Stimulated activated CD4-positive, alpha-beta T cell treated with anti-CD3 and anti-CD28 coated beads, Interleukin-12 subunit alpha, Interleukin-12 subunit beta, amount 100 ng/mL, for 24 hours (primary cell): ENCODE measurements at places on chromosomes 4 and X.

DNA sequence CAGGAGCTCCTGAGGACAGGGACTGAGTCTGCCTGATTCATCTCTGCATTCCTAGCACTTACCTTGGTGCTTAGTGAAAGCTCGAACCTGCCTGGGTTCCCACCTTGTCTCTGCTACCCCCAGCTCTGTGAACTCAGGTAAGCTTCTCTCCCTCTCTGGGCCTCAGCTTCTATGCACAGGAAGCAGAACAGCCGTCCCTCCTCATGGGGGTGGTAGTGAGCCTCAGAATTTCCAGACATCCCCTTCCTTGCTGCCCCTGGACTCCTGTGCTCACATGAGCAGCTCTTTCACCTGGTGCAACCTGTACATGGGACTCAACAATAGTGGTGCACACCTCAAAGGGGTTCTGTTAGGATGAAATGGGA lies 50.8 kb downstream of the HTRA3 start:
- DNase-seq, result no peak

GRCh38 chr4:120225527-120225926 lies 158.9 kb upstream of the MAD2L1 start:
- DNase-seq, result no peak

DNA sequence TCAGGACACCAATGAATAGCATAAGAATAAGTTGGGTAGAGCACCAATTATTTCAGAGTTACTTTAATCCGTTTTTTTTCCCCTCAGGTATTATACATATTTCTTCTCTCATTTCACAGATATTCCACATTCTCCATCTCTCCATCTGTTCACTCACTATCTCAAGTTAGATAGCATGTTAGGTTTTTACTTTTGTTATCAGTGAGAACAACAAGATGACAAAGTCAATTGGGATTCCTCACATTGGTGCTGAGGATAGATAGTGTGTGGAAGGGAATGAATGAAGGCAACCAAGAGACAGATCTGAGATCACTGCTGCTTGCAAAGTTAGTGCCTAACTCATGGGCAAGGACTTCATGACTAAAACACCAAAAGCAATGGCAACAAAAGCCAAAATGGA lies 112.0 kb upstream of the ETNPPL start:
- no peak for DNase-seq

GRCh38 chr4:22192084-22192511 lies 243.5 kb upstream of the KCNIP4 start:
- no peak for DNase-seq

GRCh38 chr4:157165935-157166610 lies 54.5 kb upstream of the GRIA2 start:
- DNase-seq, result no peak

- no peak for DNase-seq
These were observed 297.0 kb upstream of the KLF3 start for GRCh38 chr4:38366997-38367396.

- no peak for DNase-seq
These were observed 60.6 kb downstream of the NOCT start for GRCh38 chr4:139076016-139076744.

DNA sequence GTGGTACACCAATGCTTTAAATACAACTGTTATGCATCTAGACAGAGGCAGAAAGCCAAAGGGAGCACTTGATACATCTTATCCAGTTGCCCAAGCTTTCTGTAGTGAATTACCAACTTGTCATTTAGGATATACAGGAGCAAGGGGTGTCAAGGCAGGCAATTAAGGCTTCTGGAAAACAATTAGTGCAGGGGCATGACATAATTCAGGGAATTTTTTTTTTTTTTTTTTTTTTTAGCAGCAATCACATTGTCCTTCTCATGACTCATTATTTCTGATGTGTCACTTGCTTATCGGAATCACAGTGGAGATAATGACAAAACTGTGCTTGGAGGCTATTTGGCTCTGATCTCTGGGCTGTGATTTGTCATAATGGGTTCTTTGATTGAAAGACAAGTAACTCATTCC lies 259.5 kb downstream of the ARHGAP24 start:
- DNase-seq, result no peak

GRCh38 chr4:173417833-173418232 lies 18.9 kb upstream of the SCRG1 start:
- DNase-seq, result no peak

DNA sequence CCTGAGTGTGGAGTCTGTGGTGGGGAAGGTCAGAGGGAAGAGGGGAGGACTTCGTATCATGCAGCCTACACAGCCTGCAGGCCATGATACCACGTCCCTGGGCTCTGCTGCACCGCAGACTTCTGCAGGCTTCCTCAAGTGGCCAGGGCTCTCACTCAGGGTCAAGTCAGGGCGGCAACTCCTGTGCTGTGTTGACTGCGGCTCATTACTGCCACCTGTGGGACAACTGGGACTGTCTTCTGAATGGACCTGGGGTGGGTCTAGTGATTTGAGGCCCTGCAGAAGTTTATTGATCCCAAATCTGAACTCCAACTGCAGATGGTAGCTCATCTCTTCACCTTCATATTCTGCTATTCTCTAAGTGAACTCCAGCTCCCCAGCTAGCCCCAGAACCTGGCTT lies 167.1 kb downstream of the NSUN7 start:
- peak; percentile 51 for DNase-seq

DNA sequence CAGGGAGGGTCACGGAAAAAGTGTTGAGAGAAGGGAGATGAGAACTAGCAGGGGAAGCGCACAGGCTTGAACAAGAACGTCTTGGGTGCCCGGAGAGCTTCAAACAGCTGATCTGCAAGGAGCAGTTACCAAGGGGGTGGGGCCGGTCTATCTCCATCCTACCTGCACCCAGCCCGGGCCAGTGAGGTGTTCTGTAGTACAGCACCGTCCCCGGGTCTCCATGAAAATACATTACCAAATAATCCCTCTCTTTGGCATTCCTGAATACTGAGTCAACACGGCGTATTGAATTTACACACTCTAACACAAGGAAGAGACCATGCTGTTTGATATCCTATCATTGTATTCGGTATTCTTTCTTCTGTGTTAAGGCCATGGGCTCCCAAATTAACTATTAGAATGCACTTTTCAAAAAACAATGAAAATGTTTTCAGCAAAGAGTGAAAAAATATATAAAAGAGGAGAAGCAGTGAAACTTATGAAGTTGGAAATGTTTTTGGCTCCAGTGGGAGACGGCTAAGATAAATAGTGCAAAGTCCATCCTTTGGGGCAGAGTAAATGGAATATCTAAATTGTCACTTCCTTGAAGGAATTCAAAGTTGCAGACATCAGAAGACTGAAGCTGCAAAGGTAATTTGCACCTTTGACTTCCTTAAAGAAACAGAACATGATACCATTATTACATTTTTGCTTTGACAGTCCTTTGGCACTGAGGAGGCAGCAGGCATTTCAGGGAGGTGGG lies 90.3 kb downstream of the DHRSX start:
- no peak for DNase-seq

- no peak for DNase-seq
These were observed 12.8 kb upstream of the SCARB2 start for GRCh38 chr4:76226418-76226817.

GRCh38 chr4:77859256-77859655 lies 3.4 kb upstream of the MRPL1 start:
- DNase-seq, result no peak

- DNase-seq, result no peak
These were observed 451.3 kb downstream of the NAF1 start for GRCh38 chr4:162715401-162715800.

DNA sequence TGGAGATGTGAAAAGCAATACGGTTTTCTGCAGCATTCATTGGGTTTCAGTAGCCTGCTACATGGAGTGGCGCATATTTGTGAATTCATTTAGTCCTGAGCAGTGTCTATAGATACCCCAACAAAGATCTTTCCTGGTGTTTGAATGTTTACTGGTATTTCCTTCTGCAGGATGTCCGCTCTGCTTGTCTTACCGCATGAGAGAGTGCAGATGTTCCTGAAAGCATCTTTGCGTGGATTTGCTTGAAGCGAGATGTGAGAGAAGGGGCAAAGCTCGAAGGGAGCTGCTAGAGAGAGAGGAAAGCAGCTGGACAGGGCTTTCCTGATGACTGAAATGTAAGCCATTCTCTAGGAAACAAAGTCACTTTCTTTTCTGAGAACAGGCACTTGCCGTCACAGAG lies 40.9 kb upstream of the GYPA start:
- DNase-seq, result no peak

DNA sequence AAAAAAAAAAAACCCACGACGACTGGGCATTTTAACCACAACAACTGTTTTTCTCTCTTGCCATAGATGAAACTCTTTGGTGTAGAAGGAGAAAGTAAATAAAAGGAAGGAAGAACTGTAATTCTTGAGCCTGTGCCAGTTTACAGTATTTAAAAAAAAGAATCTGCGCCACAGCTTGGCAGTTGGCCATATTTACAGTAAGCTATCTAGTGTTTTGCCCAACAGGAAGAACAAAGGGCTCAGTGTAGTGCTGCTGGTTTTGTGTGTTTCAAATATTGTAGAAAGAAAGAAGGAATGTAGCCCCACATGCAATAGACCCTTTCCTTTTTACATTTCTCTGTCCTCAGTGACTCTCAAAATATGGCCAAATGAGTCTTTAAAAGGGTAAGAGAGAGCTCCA lies 66.1 kb downstream of the NR3C2 start:
- DNase-seq, result no peak

- peak; percentile 15 for DNase-seq
These were observed 14.7 kb upstream of the CT55 start for GRCh38 chrX:135185795-135186443.

DNA sequence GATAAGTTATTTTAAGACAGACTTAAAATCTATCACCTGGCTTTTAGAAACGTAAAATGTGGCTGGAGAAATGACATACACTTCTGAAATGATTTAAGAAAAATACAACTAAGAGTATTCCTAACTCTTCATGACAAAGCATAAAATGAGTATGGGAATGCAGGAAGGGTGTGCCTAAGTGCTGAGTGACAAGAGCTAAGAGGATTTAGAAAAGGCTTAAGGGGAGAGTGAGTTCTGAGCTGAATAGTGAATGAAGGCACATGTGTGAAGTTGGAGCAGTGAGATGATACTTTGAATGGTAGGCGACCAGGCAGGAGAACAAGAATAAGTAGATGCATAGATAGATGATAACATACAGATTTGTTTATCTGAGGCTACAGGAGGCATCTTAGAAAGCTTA lies 458.3 kb upstream of the TENM3 start:
- DNase-seq, result no peak

- DNase-seq, result no peak
These were observed 77.1 kb upstream of the UCP1 start for GRCh38 chr4:140645614-140646412.

DNA sequence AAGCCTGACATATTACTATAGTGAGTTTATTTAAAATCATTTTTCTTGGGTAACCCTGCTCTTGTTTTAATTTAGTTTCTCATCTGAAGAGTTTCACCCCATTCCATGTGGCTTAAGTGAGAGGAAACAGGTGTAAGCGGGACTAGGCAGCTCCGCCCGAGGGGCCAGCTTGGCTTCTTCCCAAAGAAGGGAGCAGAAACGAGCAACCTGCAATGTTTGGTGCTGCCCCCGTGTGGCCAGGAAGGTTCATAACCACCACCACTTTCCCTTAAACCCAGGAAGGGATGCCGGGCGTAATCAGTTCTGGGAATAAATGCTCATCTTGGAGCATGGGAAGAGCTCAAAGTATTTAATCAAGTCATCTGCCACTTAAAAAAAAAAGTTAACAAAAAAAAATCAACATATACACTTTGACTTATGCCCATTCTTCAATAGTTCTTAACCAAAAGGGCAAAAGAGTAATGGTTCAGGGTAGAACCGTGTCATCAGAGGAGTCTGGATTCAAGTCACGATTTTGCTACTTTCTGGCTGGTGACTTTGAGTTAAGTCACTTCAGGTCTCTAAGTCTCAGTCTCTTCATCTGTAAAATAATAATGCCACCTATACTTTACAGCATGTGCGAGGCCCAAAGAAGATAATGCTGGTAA lies 147.9 kb downstream of the NSUN7 start:
- peak; percentile 49 for DNase-seq

DNA sequence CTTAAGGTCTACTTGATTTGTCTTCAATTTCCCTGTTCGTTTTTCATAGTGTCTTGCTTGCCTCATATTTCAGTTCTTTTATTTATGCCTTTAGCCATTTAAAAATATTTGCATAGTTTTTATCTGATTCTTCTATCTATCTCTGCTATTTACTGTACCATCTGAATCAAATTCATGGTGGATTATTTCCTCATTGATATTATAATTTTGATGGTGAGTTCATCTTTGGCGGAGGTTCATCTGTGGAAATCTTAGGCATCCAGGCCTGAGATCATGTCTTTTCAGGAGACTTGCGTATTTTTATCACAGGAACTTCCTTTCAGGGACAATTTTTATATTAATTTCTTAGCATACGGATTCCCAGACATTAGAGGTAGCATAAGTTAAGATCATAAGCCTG lies 275.2 kb downstream of the STPG2 start:
- no peak for DNase-seq

DNA sequence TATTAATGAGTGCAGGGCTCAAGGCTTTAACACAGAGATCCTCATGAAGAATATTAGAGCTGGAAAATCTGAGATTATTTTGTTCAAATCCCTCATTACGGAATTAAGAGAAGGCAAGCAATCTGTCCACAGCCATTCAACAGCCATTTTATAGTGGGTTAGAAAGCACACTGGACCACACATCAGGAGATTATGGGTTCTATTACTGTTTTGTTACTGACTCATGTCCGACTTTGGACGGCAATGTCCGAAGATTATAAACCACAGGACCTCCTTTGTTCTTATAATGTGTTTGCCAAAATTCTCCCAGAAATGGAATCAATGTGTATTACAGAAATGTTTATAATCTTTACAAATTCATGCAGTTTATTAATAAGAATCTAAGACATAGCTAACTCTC lies 8.1 kb downstream of the LAMTOR3 start:
- no peak for DNase-seq

DNA sequence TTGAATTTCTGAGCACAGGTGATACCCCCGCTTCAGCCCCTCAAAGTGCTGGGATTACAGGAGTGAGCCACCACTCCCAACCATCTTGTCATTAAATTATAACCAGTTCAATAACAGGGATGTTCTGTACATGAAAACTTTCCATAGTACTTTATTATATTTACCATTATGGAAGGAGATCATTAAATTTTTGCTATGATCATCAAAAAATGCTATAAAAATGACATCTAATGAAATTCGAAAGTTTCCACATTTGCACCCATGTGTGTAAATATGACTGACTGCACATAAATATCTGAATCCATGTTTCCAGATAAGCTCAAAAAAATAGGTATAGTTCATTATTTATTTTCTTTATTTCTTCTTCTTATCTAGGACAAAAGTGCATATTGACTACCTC lies 182.6 kb downstream of the FBXO8 start:
- no peak for DNase-seq

- DNase-seq, result no peak
These were observed 32.9 kb upstream of the PTPN13 start for GRCh38 chr4:86561256-86561655.

GRCh38 chr4:1209821-1210220 lies 37.4 kb upstream of the SPON2 start:
- DNase-seq, result no peak

- no peak for DNase-seq
These were observed 3.7 kb upstream of the APLN start for GRCh38 chrX:129658429-129658828.

GRCh38 chrX:136967966-136968365 lies 65.8 kb downstream of the GPR101 start:
- no peak for DNase-seq
